ENCODE measurements at places on chromosomes 1 and 21.

DNA sequence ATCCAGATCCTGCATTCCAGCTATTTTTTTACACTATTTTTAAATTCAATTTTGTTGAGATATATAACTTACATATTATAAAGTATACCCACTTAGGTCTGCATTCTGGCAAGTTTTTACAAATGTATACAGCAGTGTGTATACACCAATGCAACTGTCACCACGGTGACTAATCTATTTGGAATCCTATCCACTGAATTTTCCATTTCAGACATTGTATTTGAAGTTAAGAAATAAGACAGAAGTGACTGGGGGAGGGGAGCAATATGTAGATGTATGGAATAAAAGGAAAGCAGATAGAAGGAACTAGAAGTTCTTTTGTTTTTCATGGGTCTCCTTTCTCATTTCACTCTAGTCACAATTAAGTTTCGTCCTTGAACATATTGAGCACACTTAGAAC is 431.5 kb upstream of the CHRM3 start:
- DNase-seq = no peak

DNA sequence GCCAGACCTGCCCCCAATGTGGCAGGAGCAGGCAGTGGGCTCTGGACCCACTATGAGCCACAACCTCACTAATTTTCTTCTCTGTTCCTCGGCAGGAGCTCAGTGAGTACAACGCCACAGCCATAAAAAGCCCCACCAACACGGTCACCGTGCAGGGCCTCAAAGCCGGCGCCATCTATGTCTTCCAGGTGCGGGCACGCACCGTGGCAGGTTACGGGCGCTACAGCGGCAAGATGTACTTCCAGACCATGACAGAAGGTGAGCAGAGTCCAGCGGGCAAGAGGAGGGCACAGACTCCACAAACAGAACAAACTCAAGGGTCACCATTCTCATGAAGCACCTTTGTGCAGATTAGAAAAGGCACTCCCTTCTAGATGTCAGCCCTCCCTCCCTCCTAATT is 79.9 kb downstream of the LACTBL1 start:
- no peak for DNase-seq

DNA sequence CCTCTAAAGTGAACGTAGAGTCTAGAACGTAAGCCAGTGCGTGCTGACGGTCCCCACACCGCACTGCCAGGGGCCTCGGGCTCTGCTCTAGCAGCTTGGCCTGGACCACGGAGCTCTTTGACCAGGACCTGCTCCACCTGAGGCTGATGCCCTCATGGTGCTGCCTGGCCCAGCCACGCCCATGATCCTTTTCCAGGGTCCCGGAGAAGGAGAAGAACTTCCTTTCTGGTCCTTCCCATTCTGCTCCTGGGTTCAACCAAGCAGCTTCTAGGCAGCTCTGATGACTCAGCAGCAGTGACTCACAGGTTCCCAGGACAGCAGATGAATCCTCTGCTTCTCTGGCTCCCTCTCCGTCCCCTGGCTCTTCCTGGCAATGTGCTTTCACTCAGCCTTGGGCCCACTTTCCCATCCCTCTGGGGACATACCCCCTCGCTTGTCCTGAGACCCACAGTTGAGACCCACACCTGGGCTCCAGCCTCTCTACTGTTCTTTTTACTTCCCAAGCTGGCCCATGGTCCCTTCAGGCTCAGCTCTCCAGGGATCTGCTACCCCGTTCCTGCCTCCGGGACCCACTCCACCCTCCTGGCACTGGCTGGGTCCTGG is 246.3 kb upstream of the RAB4A start:
- DNase-seq = no peak

DNA sequence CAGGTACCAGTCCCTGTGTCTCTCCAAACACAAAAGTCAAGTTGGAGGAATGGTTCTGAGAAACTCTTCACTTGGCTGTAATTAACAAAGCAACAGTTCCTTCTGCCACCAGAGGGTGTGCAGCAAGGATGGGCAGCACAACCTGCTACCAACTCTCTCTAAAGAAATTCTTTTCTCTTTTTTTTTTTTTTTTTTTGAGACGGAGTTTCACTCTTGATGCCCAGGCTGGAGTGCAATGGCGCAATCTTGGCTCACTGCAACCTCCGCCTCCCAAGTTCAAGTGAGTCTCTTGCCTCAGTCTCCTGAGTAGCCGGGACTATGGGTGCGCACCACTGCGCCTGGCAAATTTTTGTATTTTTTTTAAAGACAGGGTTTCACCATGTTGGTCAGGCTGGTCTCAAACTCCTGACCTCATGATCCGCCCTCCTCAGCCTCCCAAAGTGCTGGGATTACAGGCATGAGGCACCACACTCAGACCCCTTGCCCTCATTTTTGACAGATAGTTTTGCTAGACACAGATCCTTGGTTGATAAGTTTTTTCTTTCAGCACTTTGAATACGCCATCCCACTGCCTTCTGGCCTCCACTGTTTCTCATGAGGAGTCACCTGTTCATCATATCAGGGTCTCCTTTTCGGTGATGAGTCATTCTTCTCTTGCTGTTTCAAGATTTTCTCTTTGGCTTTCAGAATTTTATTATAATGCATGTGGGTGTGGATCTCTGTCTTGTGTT is 12.1 kb upstream of the DEGS1 start:
- DNase-seq = no peak

GRCh38 chr1:86504895-86505563 is 36.3 kb downstream of the CLCA1 start:
- no peak for DNase-seq

DNA sequence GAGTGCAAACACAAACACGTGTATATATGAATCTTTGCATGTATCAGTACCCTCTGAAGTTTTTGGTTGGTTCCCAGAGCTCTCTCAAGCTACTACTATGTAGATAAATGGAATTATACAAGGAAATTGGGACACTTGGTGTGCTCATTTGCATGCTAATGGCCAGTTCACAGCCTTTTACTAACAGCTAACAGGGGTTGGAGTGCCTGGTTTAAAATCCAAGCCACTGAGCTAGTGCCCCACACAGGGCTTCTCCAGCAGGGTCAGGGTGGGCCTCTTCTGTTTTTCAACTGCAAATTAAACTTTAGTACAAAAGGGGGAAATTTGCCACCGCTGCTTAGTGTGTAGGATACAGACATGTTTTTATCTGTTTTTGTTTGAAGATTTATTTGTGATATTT is 121.0 kb downstream of the ATP5PO start:
- no peak for DNase-seq

- no peak for DNase-seq
Observed at GRCh38 chr1:167620002-167620401, 10.0 kb upstream of the RCSD1 start.

DNA sequence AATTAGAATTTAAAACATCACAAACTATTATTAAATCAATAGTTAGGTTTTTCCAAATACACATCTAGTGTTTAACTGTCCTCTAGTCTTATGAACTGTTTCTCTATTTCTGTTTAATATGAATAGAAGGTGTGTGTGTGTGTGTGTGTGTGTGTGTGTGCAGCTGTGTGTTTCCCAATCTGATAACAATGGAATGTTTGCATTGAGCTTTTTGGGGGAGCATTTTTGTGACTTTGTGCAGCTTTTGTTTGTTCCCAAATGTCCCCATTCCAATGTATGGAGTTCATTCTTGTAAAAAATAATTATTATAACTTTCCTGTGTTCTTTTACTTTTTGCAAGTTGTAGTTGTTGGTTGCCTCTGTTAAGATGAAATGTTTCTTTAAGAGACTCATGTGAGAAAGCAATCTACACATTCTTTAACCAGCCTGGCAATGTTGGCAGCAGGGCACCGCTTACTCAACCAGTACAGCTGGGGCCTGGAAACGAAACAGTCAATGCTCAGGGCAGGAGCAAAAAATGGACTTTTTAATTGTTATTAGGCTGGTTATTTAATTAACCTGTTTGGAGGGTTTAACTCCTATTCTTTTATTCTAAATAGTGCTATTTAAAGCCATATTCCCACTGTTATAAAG is 354.3 kb downstream of the SRGAP2C start:
- no peak for DNase-seq

DNA sequence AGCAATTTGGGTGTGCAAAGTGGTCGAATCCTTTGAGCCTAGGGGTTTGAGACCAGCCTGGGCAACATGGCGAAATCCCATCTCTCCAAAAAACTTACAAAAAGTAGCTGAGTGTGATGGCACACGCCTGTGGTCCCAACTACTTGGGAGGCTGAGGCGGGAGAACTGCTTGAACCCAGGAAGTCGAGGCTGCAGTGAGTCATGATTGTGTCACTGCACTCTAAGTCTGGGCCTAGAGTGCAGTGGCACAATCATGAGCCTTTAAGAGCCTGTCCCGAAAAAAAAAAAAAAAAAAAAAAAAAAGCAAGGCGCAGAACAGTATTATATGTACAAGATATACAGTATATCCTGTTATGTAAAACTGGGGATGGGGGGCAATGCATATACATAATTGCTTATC is 25.1 kb upstream of the HTR1D start:
- DNase-seq = no peak

DNA sequence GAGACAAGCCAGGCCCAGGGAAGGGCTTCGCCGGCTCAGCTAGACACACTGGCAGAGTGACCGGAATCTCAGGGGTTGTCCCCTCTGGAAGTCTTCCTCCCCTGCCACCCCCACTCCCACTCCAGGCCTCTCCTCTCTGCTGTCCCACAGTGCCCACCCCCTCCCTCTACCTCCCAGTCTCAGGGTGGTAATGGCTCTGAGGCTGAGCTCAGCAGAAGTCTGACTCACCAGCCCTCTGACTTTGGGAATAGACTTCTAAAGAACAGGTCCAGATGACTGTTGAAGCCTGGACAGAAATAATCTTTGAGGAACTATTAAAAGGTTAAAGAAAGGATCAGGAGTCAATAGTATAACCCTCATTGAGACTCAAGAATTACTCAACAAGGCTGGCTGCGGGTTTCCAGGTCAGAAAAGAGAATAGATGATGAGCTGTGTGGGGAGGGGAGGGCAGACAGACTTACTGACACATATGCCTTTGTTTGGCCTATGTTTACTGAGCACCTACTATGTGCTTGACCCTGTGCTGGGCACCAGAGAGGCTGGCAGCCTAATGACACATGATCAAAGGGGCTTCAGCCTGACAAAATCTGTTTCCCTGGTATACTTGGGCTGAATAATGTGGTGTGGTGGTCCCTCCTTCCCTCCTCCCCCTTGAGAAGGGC is 8.2 kb downstream of the HCRTR1 start:
- no peak for DNase-seq

DNA sequence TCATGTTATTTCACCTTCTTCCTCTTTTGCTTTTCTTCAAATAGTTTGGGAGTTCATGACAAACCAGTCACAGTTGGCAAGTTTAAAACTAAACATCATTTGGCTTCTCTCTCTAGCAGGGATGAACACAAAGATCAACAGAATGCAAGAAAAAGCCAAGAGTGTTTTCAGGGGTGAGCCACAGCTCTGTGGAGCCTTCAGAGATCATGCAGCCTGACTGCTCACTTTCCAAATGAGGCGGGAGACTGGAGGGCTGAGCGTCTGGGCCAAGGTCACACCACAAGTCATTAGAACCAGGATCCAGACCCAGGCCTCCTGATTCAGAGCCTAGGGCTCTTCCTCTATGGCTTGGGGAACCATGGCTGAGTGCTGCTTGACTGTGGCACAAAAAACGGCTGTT is 2.7 kb downstream of the DPT start:
- DNase-seq = no peak

GRCh38 chr1:182128502-182128901 is 67.0 kb upstream of the ZNF648 start:
- DNase-seq = no peak

GRCh38 chr1:14970799-14971141 is 182.8 kb upstream of the TMEM51 start:
- no peak for DNase-seq

DNA sequence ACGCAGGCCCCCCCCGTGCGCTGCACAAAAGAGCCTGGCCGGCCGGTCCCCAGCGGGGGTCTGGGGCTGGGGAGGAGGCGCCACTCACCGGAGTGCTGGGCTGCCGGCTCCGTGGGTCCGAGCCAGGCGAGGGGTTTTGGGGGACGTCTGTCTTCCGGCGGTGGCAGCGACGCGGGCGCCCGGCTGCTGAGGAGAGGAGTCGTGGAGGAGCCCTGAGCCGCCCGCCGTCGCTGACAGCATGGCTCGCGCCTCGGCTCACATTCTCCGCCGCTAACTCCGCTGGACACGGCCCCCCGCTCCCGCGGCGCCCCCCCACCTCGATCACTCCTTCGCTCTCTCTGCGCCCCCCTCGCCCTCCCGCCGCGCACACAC is 649 bp downstream of the AHDC1 start:
- no peak for DNase-seq

GRCh38 chr1:7703321-7704213 is 67.5 kb upstream of the VAMP3 start:
- DNase-seq = no peak

DNA sequence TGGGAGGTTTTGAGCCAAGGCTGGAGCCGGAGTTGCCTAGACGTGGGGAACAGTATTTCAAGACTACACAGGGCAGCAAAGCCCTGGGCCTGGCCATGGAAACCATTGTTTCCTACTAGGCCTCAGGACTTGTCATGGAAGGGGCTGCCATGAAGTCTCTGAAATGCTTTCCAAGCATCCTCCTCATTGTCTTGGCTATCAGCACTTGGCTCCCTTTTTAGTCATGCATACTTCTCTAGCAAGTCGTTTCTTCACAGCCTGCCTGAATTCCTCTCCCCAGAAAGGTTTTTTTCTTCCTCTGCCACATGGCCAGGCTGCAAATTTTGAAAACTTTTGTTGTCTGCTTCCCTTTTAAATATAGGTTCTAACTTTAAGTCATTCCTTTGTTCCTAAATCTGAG is 406.6 kb upstream of the TMPRSS15 start:
- no peak for DNase-seq

GRCh38 chr21:34850166-34850690 is 181.4 kb downstream of the CLIC6 start:
- no peak for DNase-seq

DNA sequence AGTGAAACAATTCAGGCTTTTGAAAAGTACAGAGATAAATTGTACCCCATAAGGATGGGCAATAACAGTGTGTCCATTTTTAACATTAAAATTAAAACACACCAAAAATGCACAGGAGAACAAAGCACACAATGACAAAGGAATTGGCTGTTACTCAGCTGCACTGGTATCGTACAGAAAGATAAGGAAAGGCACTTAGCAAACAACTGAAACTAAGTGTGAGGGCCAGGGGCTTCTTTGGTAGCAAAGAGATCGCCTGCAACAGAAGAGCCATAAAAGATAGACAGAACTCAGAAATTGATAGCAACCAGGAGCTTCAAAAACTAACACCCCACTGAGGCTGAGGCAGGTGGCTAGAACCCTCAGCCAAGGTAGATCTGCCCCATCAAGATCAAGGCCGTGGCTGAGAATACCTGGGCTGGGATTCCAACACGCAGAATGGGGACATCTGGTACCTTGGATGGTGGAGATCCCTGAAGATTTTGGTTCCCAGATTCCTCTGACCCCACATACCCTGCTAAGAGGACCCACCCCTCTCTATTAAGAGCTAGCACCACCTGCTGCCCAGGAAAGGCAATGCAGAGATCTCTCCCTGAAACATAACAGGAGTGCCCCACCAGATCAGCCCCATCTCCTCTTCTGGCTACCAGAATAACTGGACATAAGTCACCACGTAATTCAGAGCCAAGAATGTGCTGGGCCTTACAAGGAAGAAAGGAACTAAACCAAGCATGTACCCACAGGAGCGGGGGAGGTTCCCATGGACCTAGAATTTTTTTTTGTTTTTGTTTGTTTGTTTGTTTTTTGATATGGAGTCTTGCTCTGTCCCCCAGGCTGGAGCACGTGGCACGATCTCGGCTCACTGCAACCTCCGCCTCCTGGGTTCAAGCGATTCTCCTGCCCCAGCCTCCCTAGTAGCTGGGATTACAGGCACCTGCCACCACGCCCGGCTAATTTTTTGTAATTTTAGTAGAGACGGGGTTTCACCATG is 16.2 kb downstream of the PLEKHO1 start:
- DNase-seq = no peak

GRCh38 chr1:115862403-115862802 is 21.5 kb upstream of the NHLH2 start:
- DNase-seq = no peak

All from GM18507 (cell line).